ENCODE measurements at places on chromosomes 6 and 20.

DNA sequence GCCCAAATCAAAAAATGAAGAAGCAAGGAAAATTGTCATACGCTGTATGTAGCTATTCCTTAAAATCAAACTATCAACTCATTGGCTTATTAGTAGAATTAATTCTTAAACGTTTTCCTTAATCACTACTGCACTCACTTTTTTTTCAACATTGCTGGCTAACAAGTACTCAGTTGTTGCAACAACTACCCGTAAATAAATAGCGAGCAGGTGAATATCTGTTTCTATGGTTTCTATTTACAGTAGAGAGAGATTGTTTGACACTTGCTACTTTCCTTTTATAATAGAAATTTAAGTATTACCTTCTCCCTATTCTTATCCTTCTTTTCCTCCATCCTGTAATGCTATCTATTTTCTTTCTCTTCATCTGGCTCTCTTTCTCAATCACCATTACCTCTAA lies 25.1 kb downstream of the FRK start:
- no peak for DNase-seq

GRCh38 chr6:21905531-21905930 lies 312.0 kb downstream of the SOX4 start:
- DNase-seq = no peak

DNA sequence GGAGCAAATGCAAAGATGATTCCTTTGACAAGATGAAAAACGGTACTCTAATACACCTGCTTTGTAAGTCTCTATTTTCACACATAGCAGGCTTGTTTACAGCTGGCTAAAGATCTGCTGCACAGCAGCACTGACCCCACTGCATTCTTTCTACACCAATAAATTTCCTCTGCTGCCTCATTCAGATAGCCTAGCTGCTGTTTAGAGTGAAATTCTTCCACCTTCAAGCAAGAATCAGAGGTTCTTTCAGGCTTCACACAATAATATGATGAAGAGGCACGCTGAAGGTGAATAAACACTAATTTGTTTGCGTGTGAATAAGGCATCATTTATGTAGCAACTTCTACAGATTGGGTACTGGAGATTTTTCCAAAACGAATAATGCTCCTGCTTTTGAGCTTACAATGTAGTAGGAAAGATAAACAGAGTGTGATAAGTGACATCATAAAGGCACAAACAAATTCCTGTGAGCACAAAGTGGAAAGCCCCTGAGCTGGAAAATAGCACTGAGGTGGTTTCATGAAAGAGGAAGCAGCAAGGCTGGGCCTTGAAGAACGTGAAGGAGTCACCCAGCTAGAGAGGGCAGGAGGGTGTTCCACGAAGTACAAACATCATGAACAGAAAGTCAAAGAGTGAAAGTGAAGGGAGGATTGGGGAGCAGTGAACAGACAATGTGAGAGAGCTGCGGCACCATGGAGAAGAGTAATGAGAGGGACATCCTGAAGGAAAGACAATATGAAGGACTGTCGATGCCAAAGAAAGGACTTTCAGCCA lies 543.4 kb downstream of the CD83 start:
- peak; percentile 38 for DNase-seq

DNA sequence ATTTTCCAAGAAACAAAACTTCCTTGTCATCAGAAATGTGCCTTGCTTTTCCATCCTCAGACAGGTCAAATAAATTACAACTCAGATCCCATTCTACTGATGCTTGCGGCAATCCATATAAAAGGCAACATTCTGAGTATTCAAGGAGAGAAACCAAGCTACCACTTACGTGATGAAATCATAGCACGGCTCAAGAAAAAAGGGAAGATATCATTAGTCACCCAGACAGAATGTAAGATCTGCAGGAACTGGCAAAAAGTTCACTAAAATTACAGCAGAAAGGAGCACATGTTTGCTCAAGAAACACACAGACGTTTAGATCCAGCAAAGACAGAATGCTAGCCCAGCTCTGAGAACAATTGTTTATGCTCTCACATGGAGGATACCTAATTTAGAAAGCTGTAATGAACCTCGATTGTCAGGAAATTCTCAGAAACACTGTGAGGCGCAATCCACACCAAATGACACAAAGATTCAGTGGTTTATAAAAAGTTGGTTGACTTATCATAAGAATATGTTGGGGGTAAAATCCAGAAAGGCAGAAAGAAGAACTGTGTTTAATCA lies 304.2 kb downstream of the ADGRG6 start:
- no peak for DNase-seq

GRCh38 chr6:136764517-136764993 lies 27.7 kb downstream of the MAP3K5 start:
- DNase-seq = no peak

DNA sequence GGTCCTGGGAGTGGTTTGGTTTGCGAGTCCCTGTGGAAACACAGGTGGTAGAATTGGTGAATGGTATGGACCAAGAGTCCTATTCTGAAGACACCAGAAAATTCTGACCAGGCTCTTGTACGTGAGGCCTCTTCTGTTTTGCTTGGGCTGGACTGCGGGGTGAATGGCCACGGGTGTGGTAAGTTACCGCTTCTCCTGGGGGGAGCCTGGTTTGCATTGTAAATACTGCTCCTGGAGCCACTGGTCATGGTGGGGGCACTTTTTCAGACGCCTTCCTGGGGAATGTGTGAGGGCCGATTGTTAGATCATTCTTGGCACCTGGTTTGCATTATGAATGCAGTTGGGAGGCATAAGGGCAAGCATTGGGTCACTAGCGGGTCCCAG lies 25.4 kb upstream of the EPB41L1 start:
- DNase-seq = no peak

DNA sequence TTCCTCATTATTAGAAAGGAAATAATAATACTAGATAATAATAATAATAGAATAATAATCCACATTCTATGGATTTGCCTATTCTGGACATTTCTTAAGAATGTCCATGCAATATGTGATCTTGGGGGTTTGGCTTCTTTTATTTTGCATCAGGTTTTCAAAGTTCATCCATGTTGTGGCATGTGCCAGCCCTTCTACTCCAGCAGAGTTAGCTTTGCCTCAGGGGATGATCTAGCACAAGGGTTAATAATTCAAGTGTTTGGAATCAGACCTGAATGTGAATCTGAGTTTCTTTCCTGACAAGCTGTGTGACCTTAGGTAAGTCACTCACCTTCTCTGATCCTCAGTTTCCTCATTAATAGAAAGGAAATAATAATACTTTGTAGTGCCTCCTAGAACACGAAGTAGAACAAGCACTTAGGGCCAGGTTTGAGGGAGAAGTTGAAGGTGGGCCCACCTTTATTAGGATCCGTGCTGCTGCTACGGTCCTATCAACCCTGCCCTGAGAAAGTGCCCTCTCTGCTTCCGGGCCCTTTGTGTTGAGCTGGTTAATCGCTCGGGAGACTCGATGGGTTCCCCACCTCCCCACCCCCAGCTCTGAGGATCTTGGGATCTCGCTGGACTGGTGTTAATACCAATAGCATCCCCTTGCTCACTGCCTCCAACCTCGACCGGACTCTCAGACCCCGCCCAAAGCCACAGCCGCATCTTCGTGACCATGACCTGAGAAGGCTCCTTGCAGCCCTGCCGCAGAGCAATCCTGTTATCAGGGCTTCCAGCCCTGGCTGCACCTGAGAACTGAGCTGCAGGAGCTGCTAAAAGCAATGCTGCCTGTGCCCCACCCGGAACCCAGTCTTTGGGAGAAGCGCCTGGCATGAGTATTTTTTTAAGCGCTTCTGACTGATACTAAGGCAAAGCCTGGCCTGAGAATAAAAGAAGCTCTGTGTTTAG lies 26.9 kb downstream of the RBM38 start:
- DNase-seq = no peak

GRCh38 chr20:41670631-41671030 lies 52.5 kb upstream of the CHD6 start:
- DNase-seq = no peak

DNA sequence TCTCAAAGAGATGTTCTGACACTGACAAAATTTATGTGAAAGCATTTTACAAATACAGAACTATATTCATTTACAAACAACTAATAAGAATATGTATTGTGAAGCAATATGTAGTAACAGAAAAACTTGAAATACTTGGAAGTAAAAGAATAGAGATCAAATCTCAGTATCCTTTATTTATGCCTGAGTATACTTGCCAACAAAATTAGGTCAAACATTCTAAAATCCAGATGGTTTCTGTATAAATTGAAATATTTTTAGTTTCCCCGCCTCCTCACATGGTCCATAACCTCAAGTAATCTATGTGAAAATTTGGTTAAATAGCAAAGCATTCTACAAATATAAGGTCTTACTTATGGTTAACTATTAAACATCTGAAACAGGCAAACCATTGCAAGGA lies 545.4 kb downstream of the EYS start:
- no peak for DNase-seq

DNA sequence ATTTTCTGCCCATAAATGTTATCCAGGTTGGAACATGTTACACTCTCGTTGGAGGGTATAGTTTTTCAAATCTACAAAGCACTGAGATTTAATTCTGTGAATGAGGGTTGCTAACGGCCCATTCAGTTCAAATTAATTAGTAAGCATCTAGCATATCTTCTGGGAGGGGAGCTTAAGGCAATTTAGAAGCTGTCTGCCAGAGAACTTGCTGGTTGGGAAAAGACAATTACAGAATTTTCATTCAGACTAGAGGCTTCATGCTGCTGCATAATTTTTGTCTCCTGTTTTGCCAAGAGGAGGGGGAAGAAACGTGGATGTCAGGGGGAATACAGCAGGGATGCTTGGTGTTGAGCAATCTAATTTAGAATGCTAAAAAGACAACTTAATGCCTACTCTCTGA lies 268.3 kb upstream of the FAM83B start:
- DNase-seq = no peak

- DNase-seq = no peak
Observed at GRCh38 chr20:51333446-51333845, 209.1 kb downstream of the NFATC2 start.

DNA sequence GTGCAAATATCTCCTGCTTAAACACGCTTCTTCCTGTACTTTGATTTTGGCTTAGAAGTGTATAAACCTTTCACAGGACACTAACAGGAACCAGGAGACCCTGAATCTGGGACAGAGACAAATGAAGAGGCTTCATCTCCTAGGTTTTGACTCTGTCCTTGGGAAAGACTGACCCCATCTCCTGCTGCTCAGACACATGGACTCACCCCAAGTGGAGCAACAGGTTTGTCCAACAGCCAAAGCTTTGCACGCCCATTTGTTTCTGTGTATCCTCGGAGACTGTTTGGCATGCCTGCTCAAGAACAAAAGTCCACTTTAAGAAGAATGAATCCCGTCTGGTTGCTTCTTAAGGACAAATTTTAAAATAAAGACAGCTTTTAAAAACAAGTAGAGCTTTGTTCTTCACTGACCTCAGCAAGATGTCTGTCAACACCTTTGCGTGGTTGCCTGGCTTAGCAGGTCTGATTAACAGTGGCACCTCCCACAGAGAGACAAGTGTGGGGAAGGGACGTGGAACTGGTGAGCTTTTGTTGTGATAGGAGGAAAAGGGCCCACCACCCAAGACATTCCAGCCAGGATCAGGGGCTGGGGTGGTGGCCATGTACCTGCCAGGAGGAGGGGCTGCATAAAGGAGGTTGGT lies 202.6 kb downstream of the SOD2 start:
- no peak for DNase-seq

DNA sequence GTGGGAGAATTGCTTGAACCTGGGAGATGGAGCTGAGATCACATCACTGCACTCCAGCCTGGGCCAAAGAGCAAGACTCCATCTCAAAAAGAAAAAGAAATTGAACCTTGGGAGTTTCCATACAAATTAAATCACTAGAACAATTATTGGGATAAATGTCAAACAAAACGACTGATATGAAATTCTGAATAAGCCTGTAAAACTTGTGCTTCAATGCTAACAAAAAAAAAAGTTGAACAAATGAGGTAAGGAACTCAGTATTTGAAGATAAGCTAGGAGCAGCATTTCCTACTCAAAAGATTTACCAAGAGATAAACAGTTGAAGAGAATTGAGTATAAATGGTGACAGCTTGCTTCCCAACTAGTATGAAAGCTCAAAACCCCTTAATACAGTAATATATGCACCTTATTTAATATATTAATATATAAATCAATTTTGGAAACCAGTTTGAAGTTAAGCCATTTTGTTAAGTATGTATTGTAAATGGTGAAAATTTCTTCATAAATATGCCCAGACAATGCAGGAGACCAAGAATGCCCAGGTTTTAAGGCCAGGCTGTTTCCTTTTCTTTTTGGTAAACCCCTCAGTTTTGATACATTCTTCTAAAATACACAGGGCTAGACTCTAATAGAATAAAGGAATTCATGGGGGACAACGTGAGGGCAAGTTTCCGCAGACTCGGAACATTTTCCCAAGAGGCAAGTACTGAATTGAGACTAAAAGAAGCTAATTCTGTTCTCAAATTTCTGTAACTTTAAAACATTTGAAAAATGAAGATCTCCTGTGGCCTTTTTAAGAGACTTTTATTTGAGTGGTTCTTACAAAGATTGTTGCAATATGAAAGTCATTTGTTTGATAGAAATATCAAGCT lies 3.9 kb downstream of the ROMO1 start:
- no peak for DNase-seq

GRCh38 chr6:14524319-14524718 lies 406.7 kb downstream of the CD83 start:
- DNase-seq = no peak
